ENCODE measurements at places on chromosomes 3 and 15.

- DNase-seq: no peak
These were observed 20.0 kb upstream of the IREB2 start for GRCh38 chr15:78417754-78418630.

DNA sequence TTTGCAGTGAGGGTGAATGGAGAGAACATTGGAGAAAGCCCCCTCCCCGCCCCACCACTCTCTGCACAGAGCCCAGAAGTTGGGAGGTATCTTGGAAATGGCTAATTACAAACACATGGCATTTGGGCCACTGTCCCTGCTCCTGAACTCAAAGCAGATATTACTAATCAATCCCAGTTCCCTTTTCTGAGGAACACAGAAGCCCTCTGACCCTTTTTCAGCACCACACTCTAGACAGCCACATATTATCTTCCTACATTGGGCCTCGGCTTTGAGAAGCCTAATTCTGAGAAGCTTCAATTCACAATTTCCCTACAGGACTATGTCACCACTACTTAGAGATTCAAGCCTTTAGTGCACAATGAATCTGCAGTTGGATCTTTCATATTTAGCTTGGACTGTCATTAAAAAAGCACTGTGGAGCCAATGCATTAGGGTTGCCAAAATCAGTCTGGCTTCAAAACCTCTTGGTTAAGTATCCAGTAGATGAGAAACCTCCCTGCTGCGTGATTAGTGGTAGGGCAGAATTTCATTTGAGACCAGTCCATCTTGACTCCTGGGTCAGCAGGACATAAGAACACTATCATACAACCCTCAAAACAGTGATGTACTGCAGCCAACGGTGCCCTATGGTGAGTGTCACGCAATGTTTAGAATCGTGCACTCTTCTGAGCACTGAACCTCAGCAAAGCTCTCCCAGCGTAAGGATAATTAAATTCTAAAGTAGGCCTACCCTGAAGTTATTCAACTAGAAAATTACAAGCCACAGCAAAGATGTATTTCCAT, 26.1 kb downstream of the MGLL start:
- no peak for DNase-seq

DNA sequence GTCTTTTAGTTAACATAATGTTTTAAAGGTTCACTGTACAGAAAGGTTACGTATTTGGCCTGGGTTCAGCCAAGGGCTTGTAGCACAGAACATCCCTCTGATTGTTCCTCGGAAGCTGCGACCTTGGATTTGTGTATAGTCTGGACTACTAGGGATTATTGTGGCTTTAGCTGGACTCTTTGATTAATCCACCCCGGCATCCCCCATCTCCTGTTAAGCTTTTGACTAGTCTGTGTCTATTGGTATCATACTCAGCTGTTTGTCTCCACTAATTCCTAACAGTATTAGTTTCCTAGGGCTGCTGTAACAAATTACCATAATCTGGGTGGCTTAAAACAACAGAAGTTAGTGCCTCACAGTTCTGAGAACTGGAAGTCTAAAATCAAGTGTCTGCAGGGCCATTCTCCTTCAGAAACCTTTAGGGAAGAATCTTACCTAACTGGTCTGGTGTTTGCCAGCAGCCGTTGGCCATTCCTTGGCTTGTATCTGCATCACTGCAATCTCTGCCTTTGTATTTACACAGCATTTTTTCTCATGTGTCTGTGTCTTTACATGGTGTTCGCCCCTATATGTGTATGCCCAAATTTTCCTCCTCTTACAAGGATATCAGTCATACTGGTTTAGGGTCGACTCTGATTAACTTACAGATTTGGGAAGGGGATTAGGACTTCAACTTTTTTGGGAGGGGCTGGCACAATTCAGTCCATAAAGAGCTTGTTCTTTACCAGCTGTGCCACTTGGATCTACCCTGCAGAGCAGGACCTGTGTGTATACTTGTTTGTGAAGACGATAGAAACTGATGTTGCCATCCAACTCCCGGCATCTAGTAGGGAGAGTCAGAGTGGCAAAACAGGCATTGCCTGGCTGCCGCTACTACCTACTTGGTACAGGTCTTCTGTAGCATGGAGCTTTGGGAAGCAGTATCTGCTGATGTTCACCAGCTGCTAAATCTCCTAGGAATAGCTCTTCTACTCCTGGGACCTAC, 117.8 kb downstream of the UBE2E2 start:
- no peak for DNase-seq

GRCh38 chr15:78139578-78139977, 8.3 kb upstream of the CIB2 start:
- DNase-seq: no peak

GRCh38 chr3:144314946-144315345, 343.3 kb downstream of the DIPK2A start:
- DNase-seq: no peak

- peak; percentile 80 for DNase-seq
These were observed 14.2 kb downstream of the CIB1 start for GRCh38 chr15:90219421-90220141.

DNA sequence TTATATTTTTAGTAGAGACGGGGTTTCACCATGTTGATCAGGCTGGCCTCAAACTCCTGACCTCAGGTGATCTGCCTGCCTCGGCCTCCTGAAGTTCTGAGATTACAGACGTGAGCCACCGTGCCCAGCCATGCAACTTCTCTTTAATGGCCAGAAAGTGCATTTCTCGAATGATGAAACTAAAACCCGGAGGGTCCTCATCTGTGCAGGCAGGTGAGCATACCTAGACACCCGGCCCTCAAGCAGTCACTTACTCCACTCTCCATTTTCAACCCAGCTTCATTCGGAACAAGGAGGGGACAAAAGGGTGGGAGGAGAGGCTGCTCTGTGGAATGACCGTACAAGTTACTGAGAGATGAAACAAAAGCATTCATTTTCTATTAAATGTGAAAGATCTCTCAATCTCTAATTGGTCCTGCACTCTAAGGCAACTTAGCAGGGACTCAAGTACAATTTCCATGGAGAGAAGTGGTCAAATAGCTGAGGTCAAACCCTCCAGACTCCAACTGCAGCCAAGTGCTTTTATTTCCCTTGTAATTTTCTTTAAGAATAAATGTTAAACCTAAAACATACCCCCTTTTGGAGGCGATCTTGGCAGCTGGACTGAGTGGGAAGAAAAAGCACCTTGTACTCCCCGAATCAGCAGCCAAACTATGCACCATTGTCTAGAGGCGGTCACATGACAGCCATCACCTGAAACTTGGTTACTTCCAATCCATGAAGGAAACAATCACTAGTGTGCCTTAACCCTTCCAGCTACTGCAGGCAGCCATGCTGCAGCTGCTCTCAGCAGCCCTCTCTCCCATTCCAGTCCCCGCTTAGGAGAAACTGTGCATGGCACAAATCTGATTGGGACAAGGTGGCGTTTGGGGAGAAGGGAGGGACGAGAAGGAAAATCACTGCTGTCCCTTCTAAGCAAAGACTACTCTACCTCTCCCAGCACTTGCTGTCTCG, 62.2 kb downstream of the VGLL4 start:
- no peak for DNase-seq

DNA sequence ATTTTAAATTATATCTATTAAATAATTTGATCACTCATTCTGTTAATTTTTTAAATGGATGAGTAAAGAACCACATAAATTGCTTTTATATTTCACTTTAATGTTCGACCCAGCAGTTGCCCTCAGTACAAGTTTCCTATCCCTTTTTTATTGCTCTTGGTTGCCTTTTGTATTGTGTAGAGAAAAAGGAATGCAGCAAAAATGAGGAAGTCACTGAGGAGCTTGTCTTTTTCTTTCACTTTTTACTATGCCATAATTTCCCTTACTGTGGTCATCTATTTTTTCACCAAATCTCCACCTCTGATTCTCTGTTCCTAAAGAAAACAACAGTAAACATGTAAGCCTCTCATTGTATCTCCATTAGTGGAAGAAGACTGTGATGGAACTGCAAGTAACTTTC, 122.7 kb downstream of the B3GALNT1 start:
- no peak for DNase-seq

DNA sequence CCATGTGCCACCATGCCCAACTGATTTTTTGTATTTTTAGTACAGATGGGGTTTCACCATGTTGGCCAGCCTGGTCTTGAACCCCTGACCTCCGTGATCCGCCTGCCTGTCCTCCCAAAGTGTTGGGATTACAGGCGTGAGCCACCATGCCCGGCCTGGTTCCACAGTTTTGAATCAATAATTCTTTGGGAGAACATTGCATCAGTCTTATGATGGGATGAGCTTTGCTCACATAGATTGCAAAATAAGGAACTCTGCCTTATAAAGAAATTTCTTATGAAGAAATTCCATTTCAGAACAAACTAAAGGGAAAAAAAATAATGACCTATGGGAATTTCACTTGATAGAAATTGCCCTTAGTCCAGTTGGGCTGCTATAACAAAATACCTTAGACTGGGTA, 15.8 kb upstream of the TMPRSS7 start:
- DNase-seq: no peak

- no peak for DNase-seq
These were observed 3.0 kb downstream of the TBL1XR1 start for GRCh38 chr3:177194299-177194698.

- no peak for DNase-seq
These were observed 41.5 kb downstream of the MAPK6 start for GRCh38 chr15:52060501-52060900.

- no peak for DNase-seq
These were observed 214.1 kb upstream of the CTNNB1 start for GRCh38 chr3:40985195-40985594.

- DNase-seq: no peak
These were observed 1.3 kb upstream of the ITPR1 start for GRCh38 chr3:4491855-4492207.

DNA sequence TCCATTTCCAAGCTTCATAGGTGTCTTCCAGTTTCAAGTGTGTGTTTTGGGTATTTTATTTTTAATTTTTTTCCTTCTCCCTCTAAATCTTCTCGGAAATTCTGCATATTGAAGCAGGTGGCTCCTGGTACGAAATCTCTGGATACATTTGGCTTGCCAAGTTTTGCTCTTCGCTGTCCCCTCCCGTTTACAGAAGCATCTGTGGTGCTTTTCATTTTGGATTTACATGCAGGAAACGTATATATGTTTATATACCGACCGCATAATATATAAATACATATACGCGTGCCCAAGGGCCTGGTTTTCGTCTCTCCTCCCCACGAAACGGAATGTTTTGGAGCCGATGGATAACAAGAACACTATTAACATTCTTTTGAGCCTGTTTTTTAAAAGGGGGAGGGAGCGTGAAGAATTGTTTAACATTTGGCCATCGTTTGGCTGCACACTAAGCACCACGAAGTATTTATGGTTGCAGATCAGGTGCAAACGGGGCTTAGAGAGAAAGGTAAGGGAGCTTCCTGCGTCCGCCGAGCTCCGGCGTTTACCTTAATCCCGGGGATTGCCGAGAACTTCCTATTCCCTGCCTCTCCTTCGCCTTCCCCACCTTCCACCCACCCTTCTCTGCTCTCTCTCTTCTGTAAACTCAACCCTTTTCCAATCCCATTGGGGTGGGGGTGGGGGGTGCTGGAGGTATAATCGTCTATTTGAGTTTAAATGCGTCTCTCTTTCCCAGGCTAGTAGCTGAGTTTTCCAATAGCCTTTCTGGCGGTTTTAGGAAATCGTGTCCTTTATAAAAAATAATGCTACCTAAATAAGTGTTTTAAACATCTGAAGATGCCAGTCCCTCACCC, 1.1 kb upstream of the NLGN1 start:
- no peak for DNase-seq

GRCh38 chr15:91032919-91033803, 10.8 kb upstream of the VPS33B start:
- peak; percentile 75 for DNase-seq

GRCh38 chr3:120198305-120198878, 86.6 kb downstream of the GPR156 start:
- no peak for DNase-seq

DNA sequence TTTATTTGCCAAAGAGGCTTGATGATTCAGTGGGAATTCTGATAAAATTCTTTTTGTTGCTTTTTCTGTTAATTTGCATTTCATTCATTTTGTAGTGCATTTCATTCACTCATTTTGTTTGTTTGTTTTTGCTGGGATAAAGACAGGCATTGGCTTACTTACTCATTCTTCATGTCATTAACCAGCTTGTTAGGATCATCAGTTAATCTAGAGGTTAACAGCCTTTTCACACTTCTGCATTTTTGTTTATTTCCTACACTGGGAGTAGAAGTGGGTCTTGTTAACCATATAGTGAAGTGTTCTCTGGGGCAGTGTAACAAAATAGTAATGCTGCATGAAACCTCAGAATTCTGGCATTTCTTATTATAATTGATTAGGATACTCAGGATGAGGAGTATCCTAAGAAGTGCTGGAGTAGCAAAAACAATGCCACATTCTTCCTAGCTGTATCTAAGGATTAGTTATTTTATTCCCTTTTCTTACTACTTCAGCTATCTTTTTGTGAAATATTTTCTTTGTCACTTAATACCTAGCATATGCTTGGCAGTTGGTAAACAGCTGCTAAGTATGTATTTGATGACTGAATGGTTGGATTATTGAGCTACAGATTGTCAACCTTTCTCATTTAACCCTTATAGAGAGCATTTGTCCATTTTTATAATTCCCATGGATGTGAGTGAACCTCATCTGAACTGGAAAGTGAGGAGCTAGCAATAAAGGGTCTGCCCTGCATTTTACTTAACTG, 135.7 kb upstream of the LRRFIP2 start:
- no peak for DNase-seq

GRCh38 chr3:28077572-28077971, 163.8 kb upstream of the CMC1 start:
- no peak for DNase-seq

- DNase-seq: no peak
These were observed 88.3 kb upstream of the ACP3 start for GRCh38 chr3:132228923-132229322.

GRCh38 chr15:63176302-63176701, 13.1 kb upstream of the RAB8B start:
- DNase-seq: no peak

- DNase-seq: no peak
These were observed 174.1 kb downstream of the UACA start for GRCh38 chr15:70589221-70589620.

DNA sequence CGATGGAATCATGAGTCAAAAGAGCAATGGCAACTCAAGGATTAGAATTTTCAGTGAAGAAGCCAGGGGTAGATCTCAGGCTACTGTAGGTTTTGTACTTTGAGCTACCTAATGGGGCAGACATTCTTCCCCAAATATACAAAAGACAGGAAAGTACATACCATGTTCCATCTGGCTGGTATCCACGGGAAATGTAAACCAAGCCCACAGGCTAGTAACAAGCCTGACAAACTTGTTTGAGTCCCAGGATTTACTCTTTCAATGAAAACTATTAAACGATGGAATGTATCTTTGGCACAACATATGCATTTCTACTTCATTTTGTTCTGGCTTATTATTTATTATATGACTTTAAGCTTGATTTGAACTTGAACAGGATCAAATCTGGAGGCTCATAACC, 44.2 kb upstream of the GOLIM4 start:
- DNase-seq: no peak

DNA sequence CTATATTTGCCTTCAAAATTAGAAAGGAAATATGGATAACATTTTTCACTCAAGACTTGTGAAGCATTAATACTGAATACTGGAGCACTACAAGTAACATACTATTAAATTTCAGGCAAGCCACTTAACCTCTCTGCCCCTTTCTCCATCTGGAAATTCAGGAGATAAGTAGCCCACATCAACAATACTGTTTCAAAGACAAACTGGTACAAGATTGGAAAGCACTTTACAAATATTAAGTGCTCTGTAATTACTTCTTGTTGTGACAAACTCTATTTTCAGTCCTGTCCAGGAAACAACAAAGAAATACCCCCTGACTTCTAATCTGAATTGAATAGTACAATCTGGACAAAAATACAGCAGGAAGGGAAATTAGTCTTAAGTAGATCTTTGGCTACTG, 49.3 kb downstream of the TMEM212 start:
- DNase-seq: no peak
